RWPE2 (cell line): ENCODE measurements at places on chromosomes 7 and 10.

GRCh38 chr7:2445898-2446555, 30.2 kb downstream of the GRIFIN start:
- DNase-seq: no peak

DNA sequence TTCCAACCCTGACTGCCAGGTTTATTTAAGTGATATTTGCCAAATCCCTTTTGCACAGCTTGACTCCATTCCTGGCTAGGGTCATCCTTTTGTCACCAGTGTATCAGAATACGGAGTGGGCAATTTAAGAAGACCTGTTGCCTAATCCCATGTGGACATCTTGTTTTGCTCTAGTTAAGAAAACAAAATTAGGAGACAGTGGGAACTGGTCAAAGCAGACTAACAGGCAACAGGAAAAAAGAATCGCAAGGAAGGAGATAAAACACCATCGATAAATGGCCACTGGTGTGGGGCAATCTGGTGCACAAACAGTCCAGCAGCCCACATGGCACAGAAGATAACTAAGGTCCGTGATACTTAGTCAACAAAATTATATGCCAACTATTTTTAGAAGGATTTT, 21.4 kb downstream of the KDM7A start:
- DNase-seq: no peak

GRCh38 chr7:82715344-82715743, 271.8 kb upstream of the CACNA2D1 start:
- DNase-seq: no peak

- DNase-seq: no peak
Measured at GRCh38 chr7:67554986-67555385, 558.4 kb downstream of the TYW1 start.

GRCh38 chr10:60388116-60388625, 1.5 kb downstream of the ANK3 start:
- no peak for DNase-seq

- DNase-seq: no peak
Measured at GRCh38 chr7:34133356-34133982, 228.1 kb downstream of the BMPER start.

- no peak for DNase-seq
Measured at GRCh38 chr7:24135003-24135817, 148.8 kb upstream of the NPY start.

GRCh38 chr10:121497513-121498470, 100.5 kb downstream of the FGFR2 start:
- no peak for DNase-seq

DNA sequence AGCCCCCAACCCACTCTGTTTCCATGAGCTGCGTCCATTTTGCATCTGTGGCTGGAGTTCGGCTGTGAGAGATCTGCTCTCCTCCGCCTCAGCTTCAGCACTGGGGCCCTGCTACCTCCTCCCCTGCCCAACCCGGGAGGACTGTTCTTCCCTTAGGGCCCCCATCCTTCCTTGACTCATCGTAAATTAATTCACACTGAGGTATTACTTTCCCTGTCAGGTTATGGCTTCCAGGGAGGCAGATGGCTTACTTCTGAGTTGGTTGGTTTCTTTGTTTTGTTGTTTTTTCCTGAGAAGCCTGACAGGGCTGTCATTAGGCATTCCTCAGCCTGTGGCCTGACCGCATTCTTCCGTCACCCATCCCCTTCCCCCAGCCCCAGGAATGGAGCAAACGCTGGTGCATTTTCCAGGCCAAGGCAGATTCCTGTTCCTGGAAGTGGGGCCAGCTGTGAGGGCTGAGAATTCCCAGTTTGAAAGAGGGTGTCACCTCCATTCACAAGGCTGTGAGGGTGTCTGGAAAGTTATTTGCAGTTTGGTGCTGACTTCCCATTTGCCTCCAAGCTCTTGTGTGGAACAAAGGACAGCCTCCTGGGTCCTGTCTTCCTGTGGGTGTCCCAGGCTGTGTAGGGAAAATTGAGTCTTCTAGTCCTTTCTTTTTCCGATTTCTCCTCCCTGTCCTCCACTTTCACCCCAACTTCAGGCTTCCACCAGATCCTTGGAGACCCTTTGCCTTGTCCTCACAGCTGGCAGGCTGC, 11.7 kb downstream of the CPA5 start:
- peak; percentile 88 for DNase-seq

DNA sequence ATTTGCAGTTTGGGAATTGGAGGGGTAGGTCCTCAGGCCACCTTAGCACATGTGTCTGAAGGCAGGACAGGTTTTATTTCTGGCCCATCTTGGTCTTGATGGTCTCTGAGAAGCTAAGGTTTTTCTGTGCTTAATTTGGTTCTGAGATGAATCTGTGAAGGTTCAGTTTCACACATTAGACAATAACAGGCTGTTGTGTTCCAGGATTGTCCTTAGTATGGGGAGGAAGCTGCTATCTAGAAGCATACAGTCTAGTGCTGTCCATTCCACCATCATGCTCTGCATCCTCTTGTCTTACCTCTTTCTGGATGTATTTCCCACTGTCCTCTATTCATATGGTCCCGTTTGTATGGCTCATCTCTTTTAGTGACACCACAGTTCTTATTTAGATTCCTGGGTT, 7.1 kb downstream of the UBE2D1 start:
- no peak for DNase-seq

- DNase-seq: no peak
Measured at GRCh38 chr7:41918597-41918996, 215.7 kb upstream of the INHBA start.

DNA sequence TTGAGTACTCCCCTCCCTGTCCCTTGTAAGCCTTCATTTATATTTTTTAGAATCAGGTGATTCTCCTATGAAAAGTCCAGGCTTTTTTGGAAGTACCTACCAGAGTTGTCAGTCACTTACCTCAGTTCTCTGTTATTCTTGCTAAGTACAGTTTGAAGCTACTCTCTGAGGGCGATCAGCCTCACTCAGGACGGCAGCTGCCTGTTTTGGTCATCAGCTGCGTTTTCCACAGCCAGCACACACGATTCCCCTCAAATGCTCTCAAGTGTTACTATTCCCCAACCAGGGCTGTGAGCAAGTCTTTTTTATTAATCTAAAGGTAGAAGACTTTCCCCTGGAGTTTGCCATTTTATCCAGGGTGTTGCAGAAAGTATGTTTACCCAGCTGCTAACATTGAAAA, 328.6 kb downstream of the SUGCT start:
- DNase-seq: no peak

DNA sequence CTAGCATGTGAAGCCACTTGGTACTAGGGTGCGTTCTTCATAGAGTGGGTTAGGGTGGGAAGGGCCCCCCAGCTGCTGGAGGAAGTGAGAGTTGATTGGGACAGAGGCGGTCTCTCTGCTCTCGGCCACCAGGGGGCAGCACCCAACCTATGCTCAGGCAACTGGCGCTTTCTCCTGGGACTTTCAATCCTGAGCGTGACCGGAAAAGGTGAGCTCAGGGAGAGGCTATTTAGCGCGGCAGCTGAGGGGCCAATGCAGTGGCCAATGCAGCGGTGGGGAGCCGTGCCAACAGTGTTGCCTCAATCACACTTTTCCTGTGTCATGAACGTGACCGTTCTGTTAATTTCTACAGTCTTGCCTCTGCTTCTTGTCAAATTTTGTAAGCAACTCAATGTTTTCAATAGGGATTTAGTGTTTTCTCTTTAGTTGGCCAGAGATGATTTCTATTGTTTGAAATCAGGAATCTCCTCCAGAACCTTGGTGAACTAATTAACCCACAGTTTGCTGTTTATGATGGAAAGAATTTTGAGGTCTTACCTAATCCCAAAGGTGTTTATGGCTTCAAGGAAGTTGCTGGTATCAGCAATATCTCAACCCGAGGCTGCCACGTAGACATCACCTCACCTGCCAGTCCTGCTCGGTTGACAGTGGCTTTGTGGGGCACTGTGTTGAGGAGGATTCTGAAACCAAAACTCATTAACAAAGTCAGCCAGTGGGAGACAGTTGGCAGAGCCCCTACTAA, 67.9 kb upstream of the PDZD8 start:
- DNase-seq: peak; percentile 73

DNA sequence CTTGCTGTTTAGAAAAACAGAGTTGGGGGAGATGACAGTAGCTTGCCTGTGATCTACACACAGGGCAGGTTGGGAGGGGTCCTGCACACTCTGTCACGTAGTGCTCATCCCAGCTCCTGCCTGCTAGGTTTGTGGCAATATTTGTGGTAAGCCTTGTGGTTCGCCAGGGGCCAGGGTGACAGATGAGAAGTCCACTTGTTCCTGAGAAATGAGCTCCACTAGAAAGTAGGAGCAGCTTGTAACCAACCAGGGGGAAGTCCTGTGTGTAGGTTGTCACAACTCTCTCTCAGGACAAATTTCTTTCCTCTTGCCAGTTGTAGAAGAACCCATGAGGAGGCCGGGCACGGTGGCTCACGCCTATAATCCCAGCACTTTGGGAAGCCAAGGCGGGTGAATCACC, 147.0 kb downstream of the TCF7L2 start:
- no peak for DNase-seq

DNA sequence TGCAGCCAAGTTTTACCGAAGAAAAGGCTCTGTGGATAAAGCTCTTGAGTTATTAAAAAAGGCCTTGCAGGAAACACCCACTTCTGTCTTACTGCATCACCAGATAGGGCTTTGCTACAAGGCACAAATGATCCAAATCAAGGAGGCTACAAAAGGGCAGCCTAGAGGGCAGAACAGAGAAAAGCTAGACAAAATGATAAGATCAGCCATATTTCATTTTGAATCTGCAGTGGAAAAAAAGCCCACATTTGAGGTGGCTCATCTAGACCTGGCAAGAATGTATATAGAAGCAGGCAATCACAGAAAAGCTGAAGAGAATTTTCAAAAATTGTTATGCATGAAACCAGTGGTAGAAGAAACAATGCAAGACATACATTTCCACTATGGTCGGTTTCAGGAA, 10.6 kb downstream of the IFIT1 start:
- DNase-seq: no peak
